ENCODE measurements at places on chromosomes 16 and 17.

DNA sequence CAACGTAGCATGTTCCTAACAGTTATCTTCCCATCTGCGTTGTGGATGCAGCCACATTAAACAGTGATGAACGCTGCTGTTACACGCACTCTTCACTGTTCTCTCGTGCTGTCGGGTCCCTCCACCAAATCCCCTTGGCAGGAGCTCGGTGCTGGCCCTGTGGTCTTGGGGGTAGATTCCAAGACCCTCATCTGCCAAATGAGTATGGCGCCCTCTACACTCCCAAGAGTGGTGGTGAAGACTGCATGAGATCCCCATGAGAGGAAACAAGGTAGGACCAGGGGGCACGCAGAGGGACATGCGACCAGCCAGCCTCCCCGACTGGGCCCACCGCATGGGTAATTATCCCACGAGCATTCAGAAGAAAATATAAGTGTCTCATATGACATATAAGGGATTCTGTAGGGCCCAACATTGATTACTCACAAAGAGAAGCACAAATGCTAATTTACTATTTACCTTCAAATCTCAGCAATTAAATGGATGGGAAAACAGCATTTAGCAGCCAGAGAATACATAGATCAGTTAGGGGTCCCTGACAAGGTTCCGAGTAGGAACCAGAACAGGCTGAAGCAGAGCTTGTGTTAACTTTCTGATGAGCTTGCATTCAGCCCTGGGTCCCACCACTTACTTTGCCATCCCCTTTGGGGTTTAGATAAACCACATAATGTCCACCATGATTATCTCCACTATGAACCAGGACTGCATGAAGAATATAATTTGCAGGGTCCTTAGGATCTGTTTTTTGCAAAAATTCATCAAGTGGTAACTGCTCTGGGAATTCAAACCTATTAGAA lies 23.8 kb downstream of the LITAFD start:
- no peak for DNase-seq

- no peak for DNase-seq
Observed at GRCh38 chr17:80679816-80680215, 135.2 kb downstream of the RPTOR start.

GRCh38 chr17:72118335-72119076 lies 2.3 kb upstream of the SOX9 start:
- no peak for DNase-seq

DNA sequence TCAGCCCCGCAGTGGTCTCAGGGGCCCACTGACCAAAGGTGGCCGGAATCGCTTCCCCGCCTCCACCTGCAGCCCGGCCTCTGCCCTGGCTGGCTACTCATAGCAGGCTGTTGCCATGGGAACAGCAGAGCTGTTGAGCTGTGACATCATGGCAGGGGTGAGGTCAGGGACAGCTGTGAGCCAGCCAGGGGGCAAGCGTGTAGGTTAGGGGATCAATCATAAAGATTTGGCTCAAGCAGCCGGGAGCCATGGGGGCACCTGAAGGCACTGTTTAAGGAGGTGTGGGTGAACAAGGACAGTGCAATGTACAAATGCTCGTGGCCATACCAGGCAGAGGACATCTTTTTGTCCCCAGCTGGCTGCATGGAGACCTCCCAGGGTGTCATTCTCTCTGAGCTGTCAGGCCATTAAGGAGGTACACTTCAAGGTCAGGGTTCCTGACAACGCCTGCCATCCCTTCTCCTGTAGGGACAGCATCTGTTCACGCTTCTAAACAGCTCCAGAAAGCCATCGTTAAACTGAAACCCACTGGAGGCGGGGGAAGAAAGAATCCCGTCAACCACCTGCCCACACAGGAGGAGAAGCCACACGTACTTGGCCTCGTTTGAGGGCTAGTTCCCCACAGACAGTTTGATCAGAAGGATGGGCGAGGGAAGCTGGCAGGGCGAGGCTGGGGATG lies at the start of gene CEP295NL:
Gene CEP295NL, minus strand, starts transcription at position 101 of the 679 bp plus-strand sequence. CDS start 1,373 bp downstream, outside the sequence.
- no peak for DNase-seq

DNA sequence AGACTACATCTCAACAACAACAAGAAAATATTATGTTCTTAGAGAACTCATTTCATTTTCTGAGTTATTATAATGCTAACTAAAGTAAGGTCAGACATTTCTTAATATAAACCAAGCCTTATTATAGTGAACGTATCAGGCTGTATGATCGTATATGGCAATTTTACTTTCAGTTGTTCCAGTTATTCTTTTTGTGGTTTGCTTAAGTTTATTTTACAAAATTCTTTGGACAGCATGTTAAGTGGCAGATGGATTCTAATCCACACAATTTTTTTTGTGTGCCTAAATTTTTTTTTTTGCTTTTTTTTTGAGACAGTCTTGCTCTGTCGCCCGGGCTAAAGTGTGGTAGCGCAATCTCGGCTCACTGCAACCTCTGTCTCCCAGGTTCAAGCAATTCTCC lies 59.0 kb downstream of the VMP1 start:
- DNase-seq: no peak
